EL (cell line): ENCODE measurements at places on chromosomes 12 and 14.
A peak's percentile ranks its signal among the peaks of the same experiment; 100 is the strongest.

- DNase-seq = no peak
Observed at GRCh38 chr14:35535483-35536112, 1.6 kb downstream of the INSM2 start.

DNA sequence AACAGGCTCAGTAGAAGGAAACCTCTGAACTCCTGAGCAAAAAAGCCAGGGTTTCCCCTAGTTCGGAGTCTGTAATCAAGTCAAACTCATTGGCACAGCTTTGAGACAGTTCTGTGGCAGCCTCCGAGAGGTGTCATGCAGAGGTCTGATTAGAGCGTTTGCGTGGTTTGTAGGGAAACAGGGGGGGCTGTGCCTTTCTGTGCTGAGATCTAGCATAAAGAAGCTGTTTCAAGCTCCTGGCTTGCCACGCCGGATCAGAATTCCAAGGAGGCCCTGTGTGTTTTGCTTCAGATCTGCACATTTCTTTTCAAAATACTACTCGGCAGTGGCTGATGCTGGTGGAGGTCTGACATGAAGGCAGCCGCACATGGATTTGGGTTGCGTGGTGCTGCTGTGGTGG lies 1.7 kb downstream of the CABP1 start:
- DNase-seq = no peak

GRCh38 chr14:77786148-77786547 lies 13.8 kb upstream of the ADCK1 start:
- no peak for DNase-seq

GRCh38 chr14:91748049-91748448 lies 16.2 kb upstream of the CATSPERB start:
- DNase-seq = no peak

- DNase-seq = no peak
Observed at GRCh38 chr12:37672655-37673260, 643.8 kb upstream of the ALG10B start.

GRCh38 chr12:79685068-79685467 lies 5.7 kb downstream of the PAWR start:
- peak; percentile 66 for DNase-seq

GRCh38 chr12:6200256-6201212 lies at the start of gene CD9:
Gene CD9, plus strand, starts transcription at chr12:6200400. Its CDS starts 100 bp downstream, at chr12:6200500.
- DNase-seq = peak; percentile 56

GRCh38 chr14:98974113-98974512 lies 297.9 kb downstream of the BCL11B start:
- no peak for DNase-seq

DNA sequence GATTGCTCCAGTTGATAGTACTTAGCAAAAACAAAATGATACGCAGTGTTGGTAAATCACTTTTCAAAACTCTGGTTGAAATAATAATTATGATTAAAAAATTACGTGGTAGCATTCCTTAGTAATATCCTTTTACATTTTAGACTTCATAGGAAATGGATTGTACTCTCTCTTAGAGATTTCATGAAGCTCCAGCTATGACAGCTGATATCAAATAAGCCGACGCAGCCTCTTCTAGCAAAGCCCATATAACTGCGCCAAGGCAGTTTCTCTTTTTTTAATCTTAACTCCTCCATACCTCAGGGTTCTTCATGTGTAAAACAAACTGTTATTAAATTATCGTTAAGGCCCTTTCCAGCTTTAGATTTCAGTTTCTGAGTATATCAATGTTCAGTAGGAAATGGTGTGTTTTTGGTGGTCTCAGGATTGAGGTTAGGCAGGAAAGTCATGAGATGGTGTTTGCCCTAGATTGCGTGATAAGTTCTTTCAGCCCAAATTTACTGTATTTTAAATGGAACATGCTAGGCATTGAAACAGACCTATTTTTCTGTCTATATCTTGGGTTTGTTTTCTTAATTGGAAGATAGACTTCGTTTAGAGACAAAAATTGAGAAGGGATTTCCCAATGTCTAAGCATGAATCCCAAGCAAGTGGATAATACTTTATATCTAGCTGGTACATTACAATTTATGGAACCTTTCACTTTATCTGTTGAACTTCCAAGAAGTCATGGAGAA lies 902 bp upstream of the CFL2 start:
- DNase-seq = no peak

DNA sequence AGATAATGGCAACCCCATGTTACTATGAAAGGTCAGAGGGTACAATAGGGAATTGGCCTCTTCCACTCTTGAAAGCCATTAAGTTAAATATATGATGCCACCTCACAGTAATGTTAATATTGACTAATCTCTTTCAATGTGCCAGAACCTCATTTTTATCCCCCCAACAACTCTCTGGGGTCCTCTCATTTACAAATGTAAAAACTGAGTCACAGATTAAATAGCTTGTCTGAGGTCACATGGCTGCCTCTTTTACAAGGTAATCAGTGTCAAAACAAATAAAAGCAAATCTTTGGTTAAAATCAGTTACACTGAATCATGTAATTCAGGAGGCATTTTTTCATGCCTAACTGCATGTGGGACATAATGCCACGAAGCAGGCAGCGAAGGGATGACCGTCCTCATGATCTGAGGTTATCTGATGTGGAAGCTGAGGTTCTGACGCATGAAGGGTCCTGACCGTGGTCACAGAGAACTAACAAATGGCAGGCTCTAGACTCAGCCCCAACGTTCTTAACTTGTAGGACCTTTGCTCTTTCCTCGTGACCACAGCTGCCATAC lies 78.5 kb downstream of the PTPN21 start:
- no peak for DNase-seq

GRCh38 chr12:115817389-115817788 lies 460.1 kb downstream of the MED13L start:
- no peak for DNase-seq

DNA sequence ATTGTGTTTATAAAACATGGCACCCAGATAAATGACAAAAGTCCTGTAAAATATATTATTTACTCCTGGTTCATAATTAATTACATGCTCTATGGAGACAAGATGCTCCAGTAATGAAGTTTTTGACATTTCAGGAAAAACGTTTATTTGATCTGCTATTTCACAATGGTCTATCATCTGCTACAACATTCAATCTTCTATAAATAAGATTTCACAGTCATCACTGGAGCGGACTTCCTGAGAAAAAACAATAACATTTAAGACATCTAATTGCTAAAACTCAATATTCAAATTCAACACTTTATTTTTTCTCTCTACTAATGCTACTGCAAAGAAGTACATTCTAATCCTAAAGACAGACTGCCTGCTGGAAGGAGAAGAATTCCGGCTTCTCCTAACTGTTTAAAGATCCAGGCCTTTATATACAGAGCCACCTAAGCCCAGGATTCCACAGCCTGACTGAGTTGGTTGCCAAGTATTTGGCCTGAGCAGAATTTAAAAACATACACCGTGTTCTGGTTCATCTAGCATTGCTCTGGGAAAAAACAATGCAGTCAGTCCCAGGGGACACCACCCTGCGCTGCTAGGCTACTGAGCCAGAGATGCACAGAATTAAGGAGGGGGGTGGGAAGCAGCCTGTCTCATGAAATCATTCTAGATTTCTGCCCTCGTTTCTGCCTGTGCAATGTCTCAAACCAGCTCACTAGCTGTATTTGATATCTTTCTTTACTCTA lies 58.0 kb downstream of the TMTC1 start:
- no peak for DNase-seq

- no peak for DNase-seq
Observed at GRCh38 chr12:32254260-32254956, 144.9 kb upstream of the FGD4 start.

- no peak for DNase-seq
Observed at GRCh38 chr12:46451276-46452021, 78.9 kb upstream of the SLC38A2 start.

DNA sequence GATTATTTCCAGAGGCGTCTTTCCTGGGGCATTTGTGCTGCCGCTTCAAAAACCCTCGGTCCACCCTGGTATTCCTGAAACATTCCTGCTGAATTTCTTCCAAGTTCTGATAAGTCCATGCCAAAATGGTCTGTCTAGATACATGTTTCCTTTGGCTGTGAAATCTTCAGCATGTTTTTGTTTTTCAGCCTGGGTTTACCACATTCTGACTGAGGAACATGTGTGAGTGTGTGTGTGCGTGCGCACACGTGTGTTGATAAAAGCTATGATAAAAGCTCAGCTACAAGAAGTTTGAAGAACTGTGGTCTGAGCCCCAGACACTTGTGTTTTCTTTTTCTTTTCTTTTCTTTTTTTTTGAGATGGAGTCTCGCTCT lies 22.4 kb downstream of the ANKRD9 start:
- DNase-seq = no peak

DNA sequence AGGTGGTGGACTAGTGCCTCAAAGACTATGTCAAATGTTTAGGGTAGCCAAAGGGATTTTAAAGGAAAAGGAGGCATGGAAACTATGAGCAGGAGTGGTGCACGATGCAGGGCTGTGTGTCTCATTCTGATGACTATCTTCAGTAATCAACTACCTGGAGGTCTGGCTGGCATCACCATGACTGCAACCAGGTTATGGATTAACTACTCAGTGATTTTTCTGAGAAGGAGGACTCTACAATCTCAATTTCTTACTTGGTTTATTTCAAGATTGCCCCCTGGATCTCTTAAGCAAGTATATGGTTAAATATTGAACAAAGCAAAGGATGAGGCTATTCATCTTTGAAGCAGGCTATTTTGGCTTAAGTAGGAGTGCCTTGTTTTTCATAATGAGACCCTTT lies 19.2 kb upstream of the EDDM3A start:
- no peak for DNase-seq

DNA sequence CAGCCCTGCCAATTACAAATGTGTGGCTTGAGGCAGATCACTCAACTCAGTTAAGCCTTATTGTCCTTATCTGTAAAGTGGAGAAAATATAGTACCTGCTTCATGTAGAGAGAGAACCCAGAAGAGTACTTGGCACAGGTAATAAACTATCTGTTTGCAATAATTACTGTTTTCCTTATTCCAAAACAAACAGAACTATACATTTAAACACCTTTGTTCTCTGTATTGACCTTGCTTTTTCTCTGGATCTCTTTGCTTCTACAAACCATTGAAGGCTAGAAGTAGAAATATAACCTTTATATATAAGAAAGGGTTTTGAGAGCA lies 70.8 kb upstream of the SRSF5 start:
- no peak for DNase-seq

- no peak for DNase-seq
Observed at GRCh38 chr12:41992022-41992421, 152.7 kb downstream of the GXYLT1 start.

GRCh38 chr14:56153267-56153666 lies 35.1 kb downstream of the PELI2 start:
- no peak for DNase-seq

- DNase-seq = no peak
Observed at GRCh38 chr12:43863770-43864366, 28.0 kb downstream of the TMEM117 start.

DNA sequence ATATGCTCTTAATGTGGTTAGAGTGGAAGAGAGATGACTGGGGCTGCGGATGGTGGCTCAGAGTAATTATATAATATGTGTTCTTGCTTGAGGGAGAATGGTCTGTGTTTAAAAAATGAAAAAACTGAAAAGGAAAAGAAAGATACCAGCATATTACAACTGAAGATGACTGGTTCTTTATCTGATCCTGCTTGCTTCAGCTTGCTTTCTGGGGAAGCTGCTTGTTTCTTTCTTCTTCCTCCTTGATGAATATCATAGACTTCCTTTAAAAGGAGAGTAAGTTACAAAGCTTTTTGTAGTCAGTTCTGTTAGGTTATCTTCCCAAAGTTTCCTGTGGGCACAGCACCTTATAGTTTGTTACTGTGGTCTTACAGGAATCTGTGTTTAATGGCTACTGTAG lies 210.9 kb downstream of the ERC1 start:
- no peak for DNase-seq

DNA sequence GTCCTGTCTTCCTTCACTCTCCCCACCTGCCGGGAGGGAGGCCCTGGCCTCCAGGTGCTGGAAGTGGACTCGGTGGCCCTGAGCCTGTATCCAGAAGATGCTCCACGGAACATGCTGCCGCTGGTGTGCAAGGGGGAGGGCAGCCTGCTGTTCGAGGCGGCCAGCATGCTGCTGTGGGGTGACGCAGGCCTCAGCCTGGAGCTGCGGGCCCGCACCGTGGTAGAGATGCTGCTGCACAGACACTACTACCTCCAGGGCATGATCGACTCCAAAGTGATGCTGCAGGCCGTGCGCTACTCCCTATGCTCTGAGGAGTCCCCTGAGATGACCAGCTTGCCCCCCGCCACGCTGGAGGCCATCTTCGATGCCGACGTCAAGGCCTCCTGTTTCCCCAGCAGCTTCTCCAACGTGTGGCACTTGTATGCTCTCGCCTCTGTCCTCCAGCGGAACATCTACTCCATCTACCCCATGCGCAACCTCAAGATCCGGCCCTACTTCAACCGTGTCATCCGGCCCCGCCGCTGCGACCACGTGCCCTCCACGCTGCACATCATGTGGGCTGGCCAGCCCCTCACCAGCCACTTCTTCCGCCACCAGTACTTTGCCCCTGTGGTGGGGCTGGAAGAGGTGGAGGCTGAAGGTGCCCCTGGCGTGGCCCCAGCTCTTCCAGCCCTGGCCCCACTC lies 8.8 kb downstream of the VRTN start:
- DNase-seq = no peak

- no peak for DNase-seq
Observed at GRCh38 chr12:64767495-64767894, 8.3 kb upstream of the GNS start.

DNA sequence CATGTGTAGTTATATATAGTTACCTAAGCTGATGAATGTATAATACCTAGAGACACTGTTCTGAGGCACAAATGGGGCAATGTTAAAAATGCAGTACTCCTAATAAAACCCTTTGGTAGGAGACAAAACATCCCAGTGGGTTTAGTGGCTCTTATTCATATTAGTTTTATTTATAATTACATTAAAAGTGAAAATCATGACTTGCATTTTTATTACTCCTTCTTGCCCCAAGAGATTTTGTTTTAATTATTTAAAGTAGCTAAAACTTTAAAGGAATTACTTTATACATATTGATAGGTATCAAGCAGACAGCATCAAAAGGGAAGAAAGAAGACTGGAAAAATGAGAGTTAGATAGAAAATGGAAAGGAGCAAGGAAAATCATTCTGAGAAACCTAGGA lies 688.6 kb downstream of the GALC start:
- no peak for DNase-seq

DNA sequence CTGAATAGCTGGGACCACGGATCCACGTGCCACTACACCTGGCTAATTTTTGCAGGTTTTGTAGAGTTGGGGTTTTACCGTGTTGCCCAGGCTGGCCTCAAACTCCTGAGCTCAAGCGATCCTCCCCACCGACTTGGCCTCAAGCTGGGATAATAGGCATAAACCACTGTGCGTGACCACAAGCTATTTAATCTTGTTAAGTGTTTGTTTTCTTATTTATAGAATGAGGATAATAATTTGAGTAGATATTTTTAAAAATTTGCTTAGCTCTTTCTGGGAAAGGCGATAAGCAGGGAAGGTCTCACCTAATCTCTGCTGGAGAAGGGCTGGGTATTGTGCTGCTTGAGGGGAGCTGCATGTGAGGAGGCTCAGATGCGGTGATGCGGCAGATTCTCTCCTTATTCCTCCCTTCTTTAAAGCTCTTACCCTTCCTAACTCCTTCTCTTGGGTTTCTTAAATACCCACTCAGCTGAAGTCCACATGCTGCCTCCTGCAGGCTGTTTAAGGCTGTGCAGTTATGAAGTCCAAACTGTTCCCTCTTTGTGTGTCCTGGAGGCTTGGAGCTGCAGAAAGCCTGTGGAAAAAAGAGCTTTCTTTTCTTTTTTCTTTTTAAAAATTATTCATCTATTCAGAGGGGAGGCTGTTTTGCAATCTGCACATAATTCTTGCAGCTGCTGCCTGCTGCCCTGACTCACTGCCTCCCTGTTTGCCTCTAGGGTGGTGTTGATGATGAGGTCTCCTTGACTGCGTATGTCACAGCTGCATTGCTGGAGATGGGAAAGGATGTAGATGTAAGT lies 37.9 kb downstream of the A2ML1 start:
- peak; percentile 31 for DNase-seq

- DNase-seq = peak; percentile 46
Observed at GRCh38 chr14:64760146-64760755, 56.0 kb downstream of the PLEKHG3 start.
